Naive B cell (primary cell): ENCODE measurements at places on chromosomes 4 and X. TPM values are rescaled to one million over a fixed set of nuclear protein-coding genes. Genes with fewer than 3 reads are reported as not detected.

ASB9 gene
- not detected for polyA plus RNA-seq

PLS3 gene
- not detected for polyA plus RNA-seq

ARHGAP36 gene
- not detected for polyA plus RNA-seq

DIPK2B gene
- 0.06 TPM for polyA plus RNA-seq

RPS6KA6 gene
- not detected for polyA plus RNA-seq

TLR6 gene
- 4.0 TPM for polyA plus RNA-seq

ARR3 gene
- not detected for polyA plus RNA-seq

DMRTC1B gene
- polyA plus RNA-seq: 4.6 TPM

NHSL2 gene
- polyA plus RNA-seq: not detected

MAGEA12 gene
- polyA plus RNA-seq: not detected

CENPVL3 gene
- polyA plus RNA-seq: not detected

HHIP gene
- not detected for polyA plus RNA-seq

TLL1 gene
- not detected for polyA plus RNA-seq

OPN1LW gene
- not detected for polyA plus RNA-seq

UCP1 gene
- not detected for polyA plus RNA-seq
